Left ventricle myocardium superior (tissue), 1 donor: ENCODE measurements at places on chromosomes 2 and 18. TPM values are rescaled to one million over a fixed set of nuclear protein-coding genes. Genes with fewer than 3 reads are reported as not detected.

COL6A3 gene
- total RNA-seq: 59.5 TPM

SMCHD1 gene
- 32.2 TPM for total RNA-seq

NT5C1B gene
- total RNA-seq: not detected

COLEC11 gene
- total RNA-seq: 2.1 TPM

LTBP1 gene
- 72.5 TPM for total RNA-seq

FLACC1 gene
- total RNA-seq: 5.0 TPM

SRD5A2 gene
- total RNA-seq: not detected

ICA1L gene
- 6.9 TPM for total RNA-seq

COL4A4 gene
- 9.8 TPM for total RNA-seq

FEV gene
- not detected for total RNA-seq

ELP2 gene
- total RNA-seq: 59.5 TPM

PAX3 gene
- total RNA-seq: not detected

FZD7 gene
- 24.6 TPM for total RNA-seq

ATP5F1A gene
- total RNA-seq: 1,799 TPM

CYS1 gene
- 3.0 TPM for total RNA-seq

PAX8 gene
- 0.30 TPM for total RNA-seq

TUBB8B gene
- not detected for total RNA-seq

TDRD15 gene
- total RNA-seq: not detected

GREB1L gene
- total RNA-seq: 7.2 TPM

SATB2 gene
- 1.3 TPM for total RNA-seq

IGFBP5 gene
- 156 TPM for total RNA-seq

KCNG2 gene
- not detected for total RNA-seq

COL4A3 gene
- total RNA-seq: 4.5 TPM

FAP gene
- 1.3 TPM for total RNA-seq

VSNL1 gene
- total RNA-seq: 18.6 TPM

SEPTIN10 gene
- total RNA-seq: 46.8 TPM

UGT1A8 gene
- total RNA-seq: not detected

CXCR2 gene
- total RNA-seq: 1.1 TPM

SLC4A3 gene
- total RNA-seq: 456 TPM

SULT1C2 gene
- total RNA-seq: 0.55 TPM

GKN1 gene
- total RNA-seq: not detected

SPEG gene
- total RNA-seq: 111 TPM

GAREM1 gene
- 20.8 TPM for total RNA-seq

NOSTRIN gene
- total RNA-seq: 11.5 TPM

RESP18 gene
- total RNA-seq: not detected

TRIP12 gene
- 194 TPM for total RNA-seq

SEC11C gene
- total RNA-seq: 23.2 TPM

GATA6 gene
- total RNA-seq: 62.3 TPM

CHRNG gene
- total RNA-seq: not detected

L3MBTL4 gene
- total RNA-seq: 0.89 TPM

LAMA3 gene
- 3.4 TPM for total RNA-seq

ZSWIM2 gene
- total RNA-seq: not detected

TMEM17 gene
- total RNA-seq: 1.4 TPM

DQX1 gene
- total RNA-seq: not detected

ZNF638 gene
- total RNA-seq: 96.2 TPM

CCDC74B gene
- total RNA-seq: 0.64 TPM

FRZB gene
- total RNA-seq: 1.1 TPM

STARD6 gene
- total RNA-seq: not detected

ZNF396 gene
- total RNA-seq: 0.62 TPM

OXER1 gene
- 0.74 TPM for total RNA-seq

NEURL3 gene
- not detected for total RNA-seq

CFAP221 gene
- total RNA-seq: 0.79 TPM

TSPYL6 gene
- total RNA-seq: not detected

CPSF3 gene
- 15.5 TPM for total RNA-seq
